ENCODE measurements at places on chromosomes 3 and 15.

DNA sequence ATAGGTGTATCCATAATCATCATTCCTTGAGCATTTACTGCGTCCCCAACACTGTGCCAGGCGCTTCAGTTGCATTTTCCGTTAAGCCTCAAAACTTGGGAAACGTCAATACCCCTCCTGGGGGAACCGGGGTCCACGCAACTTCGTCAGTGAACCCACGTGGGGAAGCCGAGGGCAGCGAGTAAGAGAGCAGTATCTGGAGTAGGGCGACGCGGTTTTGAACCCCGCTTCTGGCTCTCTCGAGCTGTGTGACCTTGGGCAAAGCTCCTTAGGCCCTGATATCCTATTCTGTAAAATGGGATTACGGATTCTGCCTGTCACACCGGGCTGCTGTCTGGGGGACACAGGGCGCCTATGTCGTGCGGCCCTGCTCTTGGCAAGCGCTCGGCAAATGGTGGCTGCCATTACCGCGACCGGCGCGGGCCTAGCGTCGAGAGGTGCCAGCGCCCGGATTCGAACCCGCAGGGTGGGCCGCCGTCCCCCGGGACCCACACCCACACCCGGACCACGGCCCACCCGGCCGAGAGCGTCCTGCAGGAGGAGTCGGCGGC is 590 bp downstream of the POLG start:
- no peak for DNase-seq

- DNase-seq = no peak
Observed at GRCh38 chr3:157148196-157148889, 11.6 kb downstream of the CCNL1 start.

GRCh38 chr3:39809181-39809994 is at the start of gene MYRIP:
Gene MYRIP, plus strand, starts transcription at chr3:39809609. Its CDS starts 91,208 bp downstream, at chr3:39900817.
- DNase-seq = peak; percentile 3

- peak; percentile 35 for DNase-seq
Observed at GRCh38 chr3:194137506-194138474, 1.8 kb downstream of the HES1 start.
